Small intestine (tissue), 16 donors: ENCODE measurements at places on chromosomes 3 and 15. TPM values are rescaled to one million over a fixed set of nuclear protein-coding genes. Genes with fewer than 3 reads are reported as not detected.
A peak's percentile ranks its signal among the peaks of the same experiment; 100 is the strongest.

GRCh38 chr3:53863145-53863544, 16.8 kb downstream of the IL17RB start:
- DNase-seq: no peak

GRCh38 chr15:67174446-67174845, 80.0 kb downstream of the AAGAB start:
- no peak for DNase-seq

DNA sequence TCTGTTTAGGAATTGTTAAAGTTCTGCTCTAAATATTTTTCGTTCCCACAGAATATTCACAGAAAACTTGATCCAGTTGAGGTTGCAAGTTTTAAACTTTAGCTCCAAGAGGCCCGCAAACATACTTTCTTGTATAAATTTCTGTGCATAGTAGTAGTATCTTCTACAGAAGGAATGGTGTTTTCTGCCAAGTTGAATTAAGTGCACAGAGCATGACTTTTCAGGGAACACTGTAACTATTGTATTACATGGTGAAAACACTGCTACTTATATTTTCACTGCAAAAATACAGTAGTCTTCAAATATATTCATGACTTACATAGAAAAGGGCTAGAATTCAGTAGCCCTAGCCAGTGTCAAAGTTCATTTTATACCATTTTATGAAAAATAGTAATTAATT, 67.0 kb downstream of the SUCNR1 start:
- DNase-seq: no peak

- no peak for DNase-seq
These were observed 107.9 kb upstream of the ATP10A start for GRCh38 chr15:25971053-25971452.

- DNase-seq: no peak
These were observed 198.2 kb downstream of the SSR3 start for GRCh38 chr3:156356537-156357363.

GRCh38 chr3:198025644-198026043, 65.6 kb downstream of the LMLN start:
- DNase-seq: no peak

- no peak for DNase-seq
These were observed 67.6 kb downstream of the ABTB1 start for GRCh38 chr3:127740136-127740915.

DNA sequence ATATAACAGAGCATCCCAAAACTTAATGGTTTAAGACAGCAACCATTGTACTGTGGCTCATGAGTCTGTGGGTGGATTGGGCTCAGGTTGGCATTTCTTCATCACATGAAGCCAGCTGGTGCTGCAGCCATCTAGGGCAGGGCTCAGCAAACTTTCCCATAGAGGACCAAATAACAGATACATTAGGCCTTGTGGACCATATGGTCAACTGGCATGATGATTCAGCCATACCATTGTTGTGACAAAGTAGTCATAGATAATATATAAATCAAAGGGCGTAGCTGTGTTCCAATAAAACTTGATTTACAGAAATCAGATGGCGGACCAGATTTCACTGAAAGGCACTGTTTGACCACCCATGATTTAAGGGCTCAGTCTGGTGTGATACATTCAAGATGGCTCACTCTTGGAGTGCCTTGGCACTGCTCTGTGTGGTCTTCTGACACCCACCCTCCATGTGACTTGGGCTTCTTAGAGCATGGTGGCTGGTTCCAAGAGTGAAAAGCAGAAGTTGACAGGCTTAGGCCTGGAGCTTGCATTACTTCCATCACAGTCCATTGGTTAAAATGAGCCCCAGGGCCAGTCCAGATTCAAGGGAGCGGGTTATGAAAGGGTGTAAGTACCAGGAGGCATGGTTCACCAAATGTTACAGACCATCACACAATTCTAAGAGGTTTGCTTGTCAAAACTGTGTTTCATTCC, 40.8 kb upstream of the BHLHE40 start:
- peak; percentile 17 for DNase-seq

DNA sequence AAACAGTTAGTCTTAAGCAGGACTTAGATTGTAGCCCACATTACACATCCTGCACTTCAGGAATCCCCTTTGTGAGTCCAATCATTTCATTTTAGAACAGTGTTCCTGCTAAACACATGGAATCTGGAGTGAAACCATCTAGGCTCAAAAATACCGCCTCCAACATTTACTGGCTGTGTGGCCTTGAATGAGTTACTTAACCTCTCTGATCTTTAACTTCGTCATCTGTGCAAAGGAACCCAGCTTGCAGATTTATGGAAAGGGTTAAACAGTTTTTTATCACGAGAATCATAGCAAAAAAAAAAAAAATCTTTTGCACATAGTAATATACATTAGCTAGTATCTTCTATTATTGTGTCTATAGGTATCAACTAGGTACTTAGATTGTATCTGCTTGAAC, 8.0 kb upstream of the LRTM1 start:
- no peak for DNase-seq

GRCh38 chr15:75107908-75108838, 84.8 kb downstream of the PPCDC start:
- DNase-seq: peak; percentile 37

GRCh38 chr3:187838016-187838540, 92.8 kb upstream of the BCL6 start:
- DNase-seq: no peak

GRCh38 chr3:134446800-134447199, 39.0 kb downstream of the ANAPC13 start:
- DNase-seq: no peak

DNA sequence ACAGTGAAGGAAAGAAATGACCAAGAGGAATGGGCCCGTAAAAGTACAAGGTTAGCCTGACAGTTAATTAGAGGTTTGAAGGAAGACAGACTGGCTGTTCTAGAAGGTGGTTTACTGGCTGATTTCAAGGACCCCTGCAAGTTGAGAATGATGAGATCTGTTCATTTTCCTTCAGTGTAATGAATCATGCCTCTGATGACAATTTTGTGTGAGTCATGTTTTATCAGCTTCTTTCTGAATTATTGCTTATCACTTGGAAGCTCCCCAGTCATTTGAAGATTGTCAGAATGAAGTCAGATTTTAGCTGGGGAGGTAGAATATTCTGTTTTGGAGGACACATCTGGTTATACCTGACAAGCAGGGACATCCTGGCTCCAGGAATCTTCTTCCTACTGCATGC, 50.6 kb downstream of the DRD3 start:
- no peak for DNase-seq

DNA sequence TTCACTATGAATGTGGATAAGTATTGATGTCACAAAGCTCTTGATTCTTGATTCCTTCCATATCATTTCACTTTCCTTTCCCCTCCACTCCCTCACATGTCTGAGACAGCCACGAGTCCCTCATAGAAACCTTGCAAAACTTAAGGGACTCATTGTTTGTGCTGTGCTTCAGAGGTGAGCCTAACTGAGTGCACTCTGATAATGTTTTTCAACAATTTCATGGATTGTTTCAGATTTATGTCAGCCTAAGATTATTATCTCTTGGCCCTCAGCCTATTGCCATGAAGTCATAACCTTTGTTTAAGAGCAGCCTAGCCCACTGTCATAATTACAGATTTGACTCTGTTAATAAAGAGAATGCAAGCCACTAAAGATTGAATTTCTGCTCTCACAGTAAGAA, 363.6 kb downstream of the MECOM start:
- no peak for DNase-seq

DNA sequence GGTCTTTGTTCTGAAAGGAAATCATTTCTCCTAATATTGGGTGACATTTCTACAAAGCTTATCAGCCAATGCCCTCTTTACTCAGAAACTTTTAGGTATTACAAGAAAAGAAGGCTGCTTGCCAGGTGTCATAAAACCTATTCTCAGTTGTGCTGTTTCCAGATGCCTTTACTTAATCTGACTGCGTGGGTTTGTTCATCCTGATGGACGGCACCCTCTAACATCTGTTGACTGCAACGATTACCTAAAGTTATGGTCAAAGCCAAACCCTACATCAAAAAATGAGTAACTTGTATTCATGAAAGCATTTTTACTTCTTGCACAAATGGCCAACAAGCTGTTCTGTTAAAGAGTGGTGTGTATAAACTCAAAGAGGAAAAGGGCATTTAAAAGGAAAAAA, 207.7 kb upstream of the PDZRN3 start:
- DNase-seq: no peak

DNA sequence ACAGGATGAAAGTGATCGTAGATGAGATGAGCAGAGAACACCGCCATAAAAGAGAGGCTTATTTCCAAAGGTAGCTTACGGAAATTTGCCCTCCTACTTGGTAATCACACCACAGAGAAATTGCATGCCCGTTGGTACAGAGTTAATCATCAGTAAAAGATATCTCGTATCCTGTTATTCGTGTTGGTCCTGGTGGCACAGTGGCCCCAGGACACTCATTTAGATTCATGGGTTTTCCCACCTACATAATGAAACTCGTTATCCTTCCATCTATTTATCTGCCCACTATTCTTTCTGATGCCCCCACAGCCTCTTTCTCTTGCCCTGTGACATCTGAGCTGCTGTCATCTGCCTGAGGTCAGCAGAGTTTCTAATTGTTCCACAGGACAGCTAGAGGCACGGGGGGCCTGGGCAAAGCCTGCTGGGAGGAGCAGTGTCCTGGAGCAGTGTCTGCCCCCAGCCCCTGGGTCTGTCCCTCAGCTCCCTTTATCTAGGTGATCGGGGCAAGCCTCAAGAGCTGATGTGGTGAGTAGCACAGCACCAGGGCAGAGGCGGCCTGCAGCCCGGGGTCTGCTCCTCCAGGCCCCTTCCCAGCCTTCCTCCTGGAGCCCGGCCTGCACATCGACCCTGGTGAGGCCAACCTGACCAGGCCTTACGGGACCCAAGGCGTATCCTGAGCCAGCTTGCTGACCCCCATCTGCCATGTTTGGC, 42.2 kb downstream of the PXYLP1 start:
- DNase-seq: no peak

- no peak for DNase-seq
These were observed 23.1 kb downstream of the TRAK1 start for GRCh38 chr3:42114130-42114725.

- DNase-seq: no peak
These were observed 41.9 kb downstream of the ABHD2 start for GRCh38 chr15:89130201-89130600.

RPP25 gene
- 15.7 TPM for polyA plus RNA-seq

C15orf62 gene
- polyA plus RNA-seq: 0.88 TPM

PLAAT1 gene
- not detected for polyA plus RNA-seq

PPP1R14D gene
- 104 TPM for polyA plus RNA-seq

CCDC39 gene
- not detected for polyA plus RNA-seq

RBPMS2 gene
- 5.1 TPM for polyA plus RNA-seq
